Stimulated activated CD8-positive, alpha-beta memory T cell treated with anti-CD3 and anti-CD28 coated beads, Interleukin-12 subunit alpha, Interleukin-12 subunit beta, amount 100 ng/mL, for 4 hours (primary cell): ENCODE measurements at places on chromosomes 2 and 18.
A peak's percentile ranks its signal among the peaks of the same experiment; 100 is the strongest.

- no peak for DNase-seq
Measured at GRCh38 chr2:7026742-7027141, 109.5 kb downstream of the RNF144A start.

GRCh38 chr2:22003270-22003669 is 879.5 kb downstream of the TDRD15 start:
- DNase-seq, result no peak

DNA sequence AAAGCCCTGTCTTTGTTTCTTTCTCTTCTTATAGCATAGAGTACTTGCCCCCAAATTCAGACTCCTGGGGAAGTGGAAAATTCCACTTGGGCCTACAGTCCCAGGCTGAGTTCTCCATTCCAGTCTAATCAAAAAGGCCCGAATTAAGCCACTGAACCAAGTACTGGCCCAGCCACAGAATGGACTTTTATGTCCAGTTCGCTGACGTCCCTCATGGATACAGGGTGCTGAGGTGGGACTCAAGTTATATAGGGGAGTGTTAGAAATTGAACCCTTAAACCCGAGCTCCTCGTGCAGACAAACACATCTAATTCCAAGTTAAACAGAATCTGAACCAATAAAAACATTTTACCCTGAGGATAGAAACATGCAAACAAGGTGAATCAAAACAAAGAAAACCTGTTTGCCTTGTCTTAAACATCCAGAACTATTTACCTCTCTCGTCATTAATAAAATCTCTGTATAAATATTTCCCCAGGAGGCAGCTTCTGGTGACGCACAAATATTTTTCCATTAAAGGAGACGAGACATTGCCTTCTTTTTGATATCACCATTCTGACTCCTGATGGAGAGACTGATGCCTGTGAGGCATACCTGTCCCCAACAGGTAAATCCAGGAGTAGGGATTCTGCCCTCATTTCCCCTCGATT is 136.8 kb upstream of the ARL4C start:
- DNase-seq, result no peak

DNA sequence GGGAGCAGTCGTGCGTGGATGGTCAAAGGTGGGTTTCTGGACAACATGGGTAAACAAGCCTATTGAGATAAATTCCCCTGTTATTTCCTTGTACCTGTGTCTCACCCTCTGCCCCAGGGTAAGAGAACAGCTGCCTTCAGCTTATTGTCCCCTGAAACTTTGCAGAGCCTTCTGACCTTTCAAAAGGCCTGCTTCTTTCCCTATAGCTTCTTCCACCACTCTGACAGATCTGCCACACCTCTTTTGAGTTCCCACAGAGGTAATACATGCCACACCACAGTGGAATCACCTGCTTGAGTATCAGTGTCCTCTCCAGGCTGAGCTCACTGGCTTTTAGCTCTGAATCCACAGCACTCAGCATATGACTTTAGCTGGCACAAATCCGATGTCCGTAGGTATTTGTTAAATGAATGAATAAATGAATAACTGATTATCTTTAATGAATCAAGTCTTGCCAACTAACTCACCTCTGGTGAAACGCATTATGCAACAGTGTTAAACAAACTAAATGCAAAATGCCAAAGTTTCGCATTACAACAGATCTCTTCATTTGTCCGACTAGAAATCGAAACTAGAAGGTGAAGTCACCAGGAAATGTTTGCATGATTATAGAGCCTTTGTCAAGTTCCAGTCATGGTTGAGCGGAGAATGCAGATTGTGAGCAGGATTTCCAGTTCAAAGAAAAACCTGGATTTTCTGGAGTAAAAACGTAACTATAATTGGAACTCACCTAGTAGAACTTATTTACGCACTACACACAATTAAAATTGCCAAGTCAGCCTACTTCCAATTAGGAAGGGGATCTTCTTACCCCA is 16.4 kb downstream of the DYNAP start:
- DNase-seq, result no peak

DNA sequence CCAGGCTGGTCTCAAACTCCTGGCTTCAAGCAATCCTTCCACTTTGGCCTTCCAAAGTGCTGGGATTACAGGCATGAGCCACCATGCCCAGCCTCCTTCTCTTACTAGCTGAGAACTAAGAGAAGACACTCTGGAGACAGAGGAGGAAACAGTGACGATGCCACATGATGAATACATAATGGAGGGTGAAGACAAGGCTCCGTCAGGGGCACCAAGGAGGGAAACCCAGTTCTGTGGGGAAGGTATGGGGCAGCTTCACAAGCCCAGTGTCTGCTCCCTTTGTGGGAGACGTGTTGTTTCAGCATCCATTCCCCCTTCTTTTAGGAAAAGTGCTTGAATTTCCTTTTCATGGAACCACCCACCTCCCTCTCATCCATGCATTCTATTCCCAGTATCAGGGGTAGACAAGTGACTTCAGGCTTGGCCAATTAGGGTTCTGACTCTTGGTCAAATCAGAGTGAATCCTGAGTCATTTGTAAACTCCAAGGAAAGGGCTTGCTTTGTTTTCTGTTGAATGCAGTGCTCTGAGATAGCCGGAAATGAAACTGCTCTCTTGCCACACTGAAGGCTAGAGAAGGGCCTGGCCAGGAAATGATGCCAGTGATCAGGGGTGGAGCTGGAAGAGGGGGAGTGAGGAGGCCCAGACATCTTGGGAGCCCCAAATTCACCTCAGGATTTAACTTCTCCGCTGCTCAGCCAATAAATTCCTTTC is 23.7 kb downstream of the TMEM127 start:
- no peak for DNase-seq

- no peak for DNase-seq
Measured at GRCh38 chr2:31018280-31018679, 120.0 kb downstream of the GALNT14 start.

DNA sequence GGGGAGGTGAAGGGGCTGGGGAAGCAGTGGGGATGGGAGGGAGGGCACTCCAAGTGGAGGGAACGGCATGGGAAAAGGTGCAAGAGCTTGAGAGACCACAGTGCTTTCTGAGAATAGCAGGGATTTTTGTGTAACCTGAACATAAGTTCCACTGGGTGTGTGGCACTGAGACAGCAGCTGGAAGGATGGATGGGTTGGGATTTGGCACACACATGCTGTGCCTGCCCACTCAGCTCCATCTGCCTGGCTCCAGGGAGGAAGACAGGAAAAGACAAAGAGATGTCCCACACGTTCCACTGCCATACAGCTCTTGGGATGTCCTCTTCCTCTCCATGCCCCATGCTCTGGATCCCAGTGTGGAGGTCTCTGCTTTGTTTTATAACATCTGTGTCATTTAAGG is 114.1 kb upstream of the TEX51 start:
- DNase-seq, result no peak

GRCh38 chr2:241996100-241996499 is 126.6 kb downstream of the RTP5 start:
- DNase-seq, result no peak

GRCh38 chr2:121263996-121264715 is 20.8 kb downstream of the TFCP2L1 start:
- DNase-seq, result no peak

- DNase-seq, result no peak
Measured at GRCh38 chr2:240522406-240522805, 35.4 kb downstream of the ANKMY1 start.

DNA sequence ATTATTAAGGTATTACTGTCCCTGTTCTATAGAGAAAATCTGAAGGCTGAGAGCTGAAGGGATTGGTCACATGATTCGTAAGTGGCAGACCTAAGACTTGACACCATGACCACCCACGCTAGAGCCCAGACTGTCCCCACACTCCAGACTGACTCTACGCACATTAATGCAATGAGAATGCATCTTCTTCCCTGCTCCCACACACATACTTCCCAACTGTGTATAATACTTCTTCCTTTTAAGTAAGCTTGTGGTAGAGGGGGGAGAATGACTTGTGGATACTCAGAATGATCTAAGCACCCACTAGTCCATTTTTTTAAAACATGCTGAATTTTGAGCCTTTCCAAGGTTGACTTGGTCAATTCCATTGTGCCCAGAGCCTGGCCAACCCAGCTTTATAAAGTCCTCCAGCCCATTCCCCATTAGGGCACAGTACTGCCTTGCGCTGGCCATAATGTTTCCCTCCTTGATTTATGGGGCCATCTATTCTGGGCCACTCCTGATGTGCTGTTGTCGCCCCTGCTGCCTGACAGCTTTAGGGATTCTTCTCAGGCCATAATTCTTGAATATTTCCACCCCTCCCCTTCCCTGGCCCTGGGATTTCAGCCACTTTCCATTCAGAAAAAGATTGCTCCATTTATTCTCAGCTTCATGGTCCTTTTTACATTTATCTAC is 28.7 kb downstream of the ALK start:
- DNase-seq, result no peak

DNA sequence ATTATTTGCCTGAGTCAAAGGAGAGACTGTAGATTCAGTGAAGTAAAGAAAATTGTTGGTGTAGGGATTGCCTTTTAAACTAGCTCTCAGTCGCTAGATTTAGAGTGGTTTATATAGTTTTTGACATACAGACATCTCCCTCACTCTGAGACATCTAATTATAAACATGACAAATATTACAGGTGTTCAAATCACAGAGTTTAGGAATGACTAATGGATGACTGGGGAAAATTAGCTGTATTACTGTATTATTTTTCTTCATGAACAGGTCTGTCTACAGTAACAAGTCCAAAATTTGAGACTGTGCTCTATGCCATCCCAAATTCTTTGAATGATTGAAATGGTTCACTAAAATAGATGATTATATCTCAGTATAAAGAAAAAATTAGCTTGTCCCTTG is 40.0 kb downstream of the MAP2 start:
- no peak for DNase-seq

DNA sequence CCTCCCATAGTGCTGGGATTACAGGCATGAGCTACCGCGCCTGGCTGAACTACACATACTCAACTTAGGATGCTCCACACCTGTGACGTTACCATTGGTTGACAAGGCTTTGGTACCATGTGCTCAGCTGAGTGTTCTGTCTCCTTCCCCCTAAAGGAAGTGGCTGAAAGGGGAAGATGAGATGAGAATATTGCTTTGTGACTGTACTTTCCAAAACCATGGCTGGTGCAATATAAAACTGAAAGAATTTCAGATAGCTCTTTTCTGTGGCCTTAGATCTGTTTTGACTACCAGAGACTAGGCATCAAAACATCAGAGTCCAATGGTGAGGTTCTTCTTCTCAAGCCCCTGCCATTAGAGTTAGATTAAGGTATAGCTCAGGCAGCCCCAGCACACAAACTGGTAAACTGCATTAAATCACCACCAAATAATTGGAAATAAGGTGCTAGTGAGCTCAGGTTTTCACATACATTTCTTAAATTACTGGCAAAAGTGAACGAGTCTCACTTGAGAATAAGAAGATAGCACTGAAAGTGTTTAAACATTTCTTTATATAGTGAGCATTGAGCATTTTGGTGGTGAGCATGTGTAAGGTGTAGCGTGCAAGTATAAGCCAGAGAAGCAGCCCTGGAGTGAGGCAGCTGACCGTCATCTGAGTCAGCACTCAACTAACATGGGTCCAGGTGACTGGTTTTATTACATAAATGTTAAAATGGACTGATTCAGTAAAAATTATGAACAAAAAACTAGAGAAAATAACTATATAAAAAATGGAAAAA is 113.5 kb upstream of the FZD5 start:
- DNase-seq, result no peak

DNA sequence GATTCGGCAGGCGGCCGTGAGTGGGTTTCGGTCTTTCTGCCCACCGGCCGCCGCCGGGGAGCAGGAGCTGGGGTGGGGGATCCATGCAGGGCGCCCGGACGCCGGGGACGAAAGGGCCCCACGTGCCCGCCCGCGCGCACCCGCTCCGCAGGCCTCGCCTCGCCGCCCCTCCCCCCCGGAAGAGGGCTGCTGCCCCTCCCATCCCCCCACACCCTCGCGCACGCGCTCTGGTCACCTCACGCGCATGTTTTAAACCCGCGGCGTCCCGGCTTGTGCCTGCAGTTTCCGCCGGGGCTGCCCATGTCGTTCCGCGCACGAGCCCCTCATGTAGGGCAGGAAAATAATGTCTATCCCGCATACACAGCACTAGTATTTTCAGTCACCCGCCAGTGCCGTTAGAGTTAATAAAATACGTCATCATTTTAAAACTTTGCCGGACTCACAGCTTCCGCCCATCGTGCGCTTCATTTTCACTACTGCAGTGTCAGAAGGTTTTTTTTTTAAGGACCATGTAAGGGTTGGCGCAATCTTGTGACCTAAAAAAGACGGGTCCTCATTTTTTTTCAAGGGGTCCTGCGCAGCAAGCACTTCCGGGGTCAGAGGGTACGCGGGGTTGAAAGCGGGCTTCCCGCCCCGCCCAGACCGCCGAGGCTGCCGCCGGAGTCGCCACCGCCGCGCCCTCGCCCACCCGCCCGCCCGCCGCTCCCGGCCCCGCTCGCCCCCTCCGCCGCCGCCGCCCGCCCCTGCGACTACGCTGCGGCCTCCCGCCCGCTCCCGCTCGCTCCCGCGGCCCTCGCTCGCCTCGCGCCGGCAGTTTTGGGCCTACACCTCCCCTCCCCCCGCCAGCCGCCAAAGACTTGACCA is at the start of gene PCBP1:
Gene PCBP1 (plus strand): TSS at position 640 of the 864 bp plus-strand sequence. CDS start 267 bp downstream, outside the sequence.
- DNase-seq, result peak; percentile 93

DNA sequence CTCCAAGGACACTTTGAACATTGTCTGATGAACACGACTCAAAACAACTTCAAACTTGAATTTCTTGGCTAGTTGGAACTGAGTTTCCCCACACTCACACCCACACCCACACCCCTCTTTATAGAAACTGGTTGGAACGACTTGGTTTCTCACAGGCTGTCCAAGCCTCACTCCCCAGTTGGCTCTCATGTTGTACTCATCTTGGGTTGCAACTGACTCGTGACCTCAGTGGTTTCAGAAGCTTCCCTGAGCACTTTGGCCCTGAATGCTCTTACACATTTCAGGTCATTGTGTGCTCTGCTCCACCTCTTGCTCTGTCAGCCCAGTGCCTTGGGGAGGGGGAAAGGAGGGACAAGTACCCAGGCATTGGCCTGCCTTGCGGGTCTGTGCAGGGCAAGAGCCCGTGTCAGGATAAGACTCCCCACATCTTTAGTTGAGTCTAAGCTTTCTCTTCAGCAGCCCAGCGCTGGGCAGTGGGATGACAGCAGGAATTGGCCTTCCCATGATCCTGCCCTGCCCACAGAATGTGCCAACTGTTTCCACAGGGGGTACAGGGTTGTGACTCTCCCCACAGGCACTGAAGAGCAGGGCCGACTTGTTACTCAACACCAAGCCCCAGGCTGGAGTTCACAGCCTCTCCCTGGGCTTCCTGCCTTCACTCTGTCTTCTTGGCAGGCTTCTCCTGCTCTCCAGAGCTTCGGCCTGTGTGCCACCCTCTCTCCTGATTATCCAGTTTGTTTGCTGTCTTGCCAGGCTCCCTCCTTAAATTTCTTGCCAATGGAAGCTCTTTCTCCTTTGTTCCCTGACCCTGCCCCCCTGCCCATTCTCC is 104.6 kb downstream of the RTN4 start:
- no peak for DNase-seq

- DNase-seq, result no peak
Measured at GRCh38 chr2:230781130-230781797, 68.6 kb downstream of the CAB39 start.

DNA sequence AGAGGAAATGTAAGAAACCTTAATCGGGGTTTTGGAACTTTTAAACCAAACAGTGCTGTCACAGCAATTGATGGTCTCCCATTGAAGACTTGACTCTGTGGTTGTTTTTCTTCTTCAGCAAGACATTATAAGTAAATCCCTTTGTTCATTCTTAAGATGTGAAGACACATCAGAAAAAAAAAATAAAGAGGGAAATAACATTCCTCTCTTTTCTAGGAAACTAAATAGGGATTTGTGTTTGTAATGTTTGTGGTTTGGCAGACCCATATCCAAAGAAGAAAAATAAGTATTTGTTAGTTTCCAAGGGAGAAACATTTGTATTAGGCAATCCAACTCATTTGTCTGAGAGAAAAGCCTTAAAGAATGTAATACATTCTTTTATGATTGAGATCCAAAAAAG is 359.9 kb downstream of the DSC3 start:
- no peak for DNase-seq

- DNase-seq, result no peak
Measured at GRCh38 chr2:65550246-65550645, 117.8 kb upstream of the SPRED2 start.
